ENCODE measurements at places on chromosomes 7 and 10.

DNA sequence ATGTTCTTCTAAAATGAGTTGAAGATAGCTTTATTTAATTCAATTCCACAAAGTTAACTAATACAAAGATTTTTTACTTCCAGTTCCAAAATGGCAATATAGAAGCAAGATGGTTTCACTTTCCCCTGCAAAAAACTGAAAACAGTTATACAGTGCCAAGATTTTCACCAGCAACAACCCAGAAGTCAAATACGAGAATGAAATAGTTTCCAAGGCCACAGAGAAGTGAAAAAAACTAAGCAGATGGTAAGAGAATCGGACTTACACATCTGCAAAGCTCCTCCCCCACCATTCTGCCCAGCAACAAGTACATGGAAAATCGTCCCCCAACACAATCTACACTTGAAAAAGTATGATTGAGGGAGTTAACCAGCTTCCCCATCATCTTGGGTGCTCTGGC lies 30.3 kb upstream of the KEL start:
- DNase-seq: no peak

DNA sequence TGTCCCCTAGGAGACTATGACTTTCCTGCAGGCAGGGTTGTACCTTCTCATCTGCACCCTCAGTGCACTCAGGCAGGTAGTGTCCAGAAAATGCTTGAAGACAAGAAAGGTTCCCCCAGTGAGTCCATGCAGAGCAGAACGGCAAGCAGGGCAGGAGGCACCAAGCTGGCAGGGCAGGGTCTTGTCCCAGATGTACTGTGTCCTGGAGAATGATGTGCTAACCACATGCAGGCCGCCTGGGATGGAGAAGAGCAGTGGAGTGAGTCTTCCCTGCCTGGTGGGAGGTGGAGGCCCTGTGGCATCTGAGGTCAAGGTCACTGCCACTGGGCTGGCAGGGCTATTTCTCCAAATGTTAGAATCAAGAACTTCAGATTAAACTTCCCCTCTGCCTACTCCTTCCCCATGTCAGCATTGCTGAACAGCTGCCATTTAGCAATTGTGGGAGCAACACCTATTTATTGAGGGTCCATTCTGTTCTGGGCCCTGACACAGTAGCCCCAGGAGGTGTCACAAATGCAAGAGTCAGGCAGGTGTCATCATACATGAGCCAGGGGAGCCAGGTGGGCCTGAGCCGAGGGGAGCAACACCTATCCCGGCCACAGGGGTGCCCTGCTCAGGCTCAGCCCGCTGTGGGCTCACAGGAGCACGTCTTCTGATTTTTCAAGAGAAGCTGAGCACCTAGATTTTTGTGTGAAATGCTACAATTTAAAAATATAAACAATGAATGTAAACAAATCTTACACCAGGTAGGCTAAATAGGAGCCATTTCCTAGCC lies 34.1 kb downstream of the PTPRE start:
- DNase-seq: no peak

DNA sequence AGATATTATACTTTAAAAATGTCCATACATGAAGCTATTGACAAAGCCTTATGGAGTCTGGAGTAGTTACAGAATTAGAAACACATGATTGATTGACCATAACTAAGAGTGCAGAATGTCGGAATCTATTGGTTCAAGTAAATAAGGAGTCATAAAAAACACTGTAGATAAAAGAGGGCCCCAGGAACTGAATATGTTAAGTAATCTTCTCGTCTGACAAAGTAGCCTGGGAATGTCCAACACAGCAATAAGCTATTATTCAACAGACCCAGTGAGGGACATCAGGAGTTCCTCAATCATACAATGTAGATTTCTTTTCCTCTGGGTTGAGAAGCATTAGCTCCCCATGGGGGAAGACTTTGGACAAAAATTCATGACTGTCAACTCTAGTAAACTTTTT lies 782.0 kb downstream of the SUGCT start:
- no peak for DNase-seq

DNA sequence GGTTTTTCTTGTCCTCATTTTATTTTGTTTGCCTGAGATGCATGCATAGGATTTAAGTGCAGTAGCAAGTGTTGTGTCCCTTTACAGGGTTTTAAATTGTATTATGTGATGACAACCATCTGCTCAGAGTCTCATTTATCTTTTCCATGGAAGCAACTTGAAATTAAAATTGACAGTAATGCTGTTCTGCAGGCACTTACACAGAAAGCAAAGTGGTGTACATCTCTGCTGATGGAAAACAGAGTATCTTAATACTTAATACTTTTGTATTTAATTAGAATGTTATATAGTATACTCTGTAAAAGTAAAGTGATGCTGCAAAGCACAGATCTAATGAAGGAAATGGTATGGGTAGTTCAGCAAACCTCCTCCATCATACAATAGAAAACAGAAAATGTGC lies 482.9 kb downstream of the POM121L12 start:
- DNase-seq: no peak

DNA sequence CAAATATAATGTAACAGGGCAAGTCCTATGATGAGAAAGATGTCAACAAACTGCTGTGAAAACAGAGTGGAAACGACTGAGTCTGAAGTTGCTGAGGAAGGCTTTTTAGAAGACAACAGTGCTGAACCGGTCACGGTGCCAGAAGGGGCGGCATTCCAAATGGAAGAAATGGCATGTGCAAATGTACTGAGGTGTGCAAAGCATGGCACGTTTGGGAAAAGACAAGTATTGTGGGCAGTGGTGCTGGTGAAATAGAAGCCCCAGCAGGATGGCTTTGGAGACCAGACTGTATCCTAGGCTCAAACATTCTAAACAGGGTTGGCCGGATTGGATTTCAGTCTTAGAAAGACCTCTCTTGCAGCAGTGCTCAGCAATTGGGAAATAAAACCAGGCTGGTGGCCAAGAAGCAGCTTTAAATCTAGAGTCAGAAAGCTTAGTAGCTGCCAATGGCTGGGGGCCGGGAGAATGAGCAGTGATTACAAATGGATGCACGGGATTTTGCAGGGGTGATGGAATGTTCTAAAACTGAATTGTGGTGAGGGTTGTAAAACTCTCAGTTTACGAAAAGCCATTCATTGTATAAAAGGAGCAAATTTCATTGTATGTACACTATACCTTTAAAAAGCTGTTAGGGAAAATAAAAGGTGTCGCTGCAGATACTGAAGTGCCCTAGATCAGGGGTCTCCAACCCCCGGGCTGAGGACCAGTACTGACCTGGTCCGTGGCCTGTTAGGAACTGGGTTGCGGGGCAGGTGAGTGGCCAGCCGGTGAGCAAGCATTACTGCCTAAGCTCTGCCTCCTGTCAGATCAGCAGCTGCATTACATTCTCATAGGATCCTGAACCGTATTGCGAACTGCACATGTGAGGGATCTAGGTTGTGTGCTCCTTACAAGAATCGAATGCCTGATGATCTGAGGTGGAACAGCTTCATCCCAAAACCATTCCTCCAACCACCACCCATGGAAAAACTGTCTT lies 141.6 kb downstream of the HIBADH start:
- no peak for DNase-seq

DNA sequence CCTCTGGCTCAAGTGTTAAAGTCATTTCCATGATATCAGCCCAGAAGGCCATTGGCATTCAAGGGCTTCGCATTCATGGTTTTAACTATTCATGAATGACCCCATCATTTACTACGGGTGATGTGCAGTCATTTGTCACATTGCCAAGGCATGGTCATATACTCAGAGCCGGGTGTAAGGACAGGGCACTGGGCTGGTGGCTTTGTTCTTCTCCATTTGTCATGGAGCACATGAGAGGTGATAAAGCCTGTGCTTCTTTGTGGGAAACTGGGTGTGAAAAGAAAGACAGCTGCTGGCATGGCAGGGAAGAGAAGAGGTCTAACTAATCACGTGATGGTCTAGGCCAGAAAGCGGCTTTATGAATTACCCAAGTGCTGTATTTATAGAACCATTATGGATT lies 132.2 kb upstream of the PLXNA4 start:
- no peak for DNase-seq

DNA sequence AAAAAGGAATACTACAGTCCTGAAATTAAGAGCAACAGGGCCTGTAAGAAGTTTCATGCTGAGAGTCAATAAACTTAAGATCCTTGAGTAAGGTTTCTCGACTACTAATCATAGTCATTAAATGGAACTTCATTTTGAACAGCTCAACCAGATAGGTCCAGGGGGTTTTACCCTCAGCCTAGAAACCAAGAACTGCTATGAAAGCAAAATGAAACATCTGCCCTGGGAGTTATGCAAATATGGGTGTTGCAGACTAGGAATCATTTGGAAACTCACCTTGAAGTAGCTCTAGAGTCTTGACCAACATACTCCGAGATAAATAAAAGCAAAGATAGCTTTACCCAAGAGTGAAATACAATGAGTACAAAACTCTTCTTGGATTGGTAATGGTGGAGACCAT lies 128.0 kb downstream of the HGF start:
- no peak for DNase-seq

DNA sequence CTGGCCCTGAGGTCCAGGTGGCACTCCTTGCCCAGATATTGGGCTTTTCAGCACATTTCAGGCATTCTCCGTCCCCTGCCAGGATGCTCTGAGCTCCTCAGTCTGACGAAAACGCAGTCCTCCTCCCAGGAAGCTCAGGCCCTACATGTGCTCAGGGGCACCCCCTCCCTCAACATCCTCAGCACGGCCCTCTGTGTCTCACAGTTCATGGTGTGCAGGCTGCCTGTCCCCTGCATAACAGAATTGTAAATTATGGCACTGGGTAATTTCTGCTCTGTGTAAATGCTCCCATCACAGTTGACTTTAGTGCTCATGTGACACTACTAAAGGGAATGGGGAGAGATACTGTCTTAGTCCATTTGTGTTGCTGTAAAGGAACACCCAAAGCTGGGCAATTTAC lies 563.8 kb downstream of the DNAJB6 start:
- DNase-seq: no peak

DNA sequence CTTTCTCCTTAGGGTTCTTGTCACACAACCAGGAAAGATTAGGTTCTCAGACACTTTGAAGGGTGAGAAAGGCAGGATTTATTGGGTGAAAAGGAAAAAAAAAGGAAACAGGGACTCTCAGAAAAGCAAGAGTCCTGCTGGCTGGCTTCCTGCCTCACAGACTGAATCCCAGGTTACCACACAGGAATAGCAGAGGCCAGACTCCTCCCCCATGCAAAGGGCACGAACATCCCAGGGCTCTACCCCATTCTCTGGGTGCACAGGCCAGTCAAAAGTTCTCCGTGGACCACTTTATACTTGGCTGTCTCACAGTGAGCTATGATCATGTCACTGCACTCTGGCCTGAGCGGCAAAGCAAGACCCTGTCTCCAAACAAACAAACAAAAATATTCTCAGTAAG lies 42.6 kb downstream of the HOXA1 start:
- no peak for DNase-seq

DNA sequence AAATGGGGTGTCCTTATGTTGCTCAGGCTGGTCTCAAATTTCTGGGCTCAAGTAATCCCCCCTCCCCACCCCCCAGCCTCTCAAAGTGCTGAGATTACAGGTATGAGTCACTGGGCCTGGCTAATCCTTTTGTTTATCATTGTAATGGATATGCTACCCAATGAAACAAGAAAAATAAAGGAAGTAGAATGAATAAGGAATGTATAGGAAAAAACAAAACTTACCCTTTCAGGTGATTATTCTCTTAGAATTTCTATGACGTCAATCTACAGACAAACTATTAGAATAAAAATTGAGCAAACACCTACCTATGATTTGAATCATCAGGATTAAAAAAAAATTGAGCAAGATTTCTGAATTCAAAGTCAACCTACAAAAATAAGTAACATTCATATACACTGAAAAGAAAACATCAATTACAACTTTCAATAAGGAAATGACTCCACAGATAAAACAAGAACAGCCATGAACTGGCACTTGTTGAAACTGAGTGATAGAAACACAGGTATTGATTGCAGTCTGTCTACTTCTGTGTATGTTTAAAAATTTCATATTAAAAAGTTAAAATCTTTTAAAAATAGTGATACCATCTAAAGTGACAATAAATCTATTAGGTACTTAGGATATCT lies 12.2 kb downstream of the ADAM12 start:
- no peak for DNase-seq

DNA sequence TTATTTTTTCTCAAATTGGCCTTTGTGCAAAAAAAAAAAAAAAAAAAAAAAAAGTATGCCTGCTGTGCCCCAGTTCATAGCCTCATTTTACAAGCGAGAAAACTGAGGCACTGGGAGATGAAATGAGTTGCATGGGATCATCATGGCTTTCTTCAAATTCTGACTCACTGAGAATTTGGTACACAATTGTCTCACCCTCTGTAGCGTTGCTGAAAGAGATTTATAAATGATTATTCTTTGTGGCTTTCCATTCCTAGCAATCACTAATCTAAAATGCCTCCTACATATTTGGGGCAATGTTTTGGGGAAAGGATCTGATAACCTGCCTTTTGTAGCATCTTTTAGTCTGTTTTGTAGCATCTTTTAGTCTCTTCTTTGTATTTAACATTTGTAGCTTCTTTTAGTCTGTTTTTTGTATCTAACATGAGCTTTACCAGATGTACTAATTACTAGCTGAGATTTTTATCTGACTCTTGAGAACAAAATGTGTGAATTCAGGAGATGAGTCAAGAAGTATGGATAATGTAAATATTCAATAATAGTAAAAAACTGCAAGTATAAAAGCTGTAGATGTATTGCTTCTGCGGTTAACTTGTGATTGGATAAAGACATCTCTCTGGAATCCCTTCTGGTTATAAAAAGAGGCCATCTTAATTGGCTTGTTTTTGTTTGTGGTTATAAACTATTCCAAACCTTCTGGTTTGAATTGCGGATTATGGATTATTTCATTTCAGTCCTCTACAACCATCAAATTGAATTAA lies 161.4 kb downstream of the ARID5B start:
- DNase-seq: no peak

DNA sequence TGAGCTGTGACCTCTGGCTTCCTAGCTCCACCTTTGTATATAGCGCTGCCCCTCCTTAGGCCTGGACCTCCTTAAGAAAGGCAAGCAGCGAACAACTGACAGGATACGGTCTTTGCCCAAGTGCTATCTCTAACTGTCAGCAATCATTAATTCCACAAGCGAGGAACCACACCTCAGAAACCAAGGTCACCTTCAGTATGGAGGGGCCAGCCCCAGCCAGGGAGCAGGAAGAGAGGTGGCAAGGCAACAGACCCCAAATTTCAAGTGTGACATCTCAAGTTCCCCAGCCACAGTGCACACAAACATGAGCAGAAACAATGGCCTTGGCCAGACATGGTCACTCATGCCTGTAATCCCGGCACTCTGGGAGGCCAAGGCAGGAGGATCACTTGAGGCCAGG lies 4.8 kb upstream of the AOC1 start:
- no peak for DNase-seq
